ENCODE measurements at places on chromosomes 6 and 20.

- DNase-seq: no peak
Observed at GRCh38 chr6:30264743-30265142, 51.5 kb upstream of the TRIM26 start.

DNA sequence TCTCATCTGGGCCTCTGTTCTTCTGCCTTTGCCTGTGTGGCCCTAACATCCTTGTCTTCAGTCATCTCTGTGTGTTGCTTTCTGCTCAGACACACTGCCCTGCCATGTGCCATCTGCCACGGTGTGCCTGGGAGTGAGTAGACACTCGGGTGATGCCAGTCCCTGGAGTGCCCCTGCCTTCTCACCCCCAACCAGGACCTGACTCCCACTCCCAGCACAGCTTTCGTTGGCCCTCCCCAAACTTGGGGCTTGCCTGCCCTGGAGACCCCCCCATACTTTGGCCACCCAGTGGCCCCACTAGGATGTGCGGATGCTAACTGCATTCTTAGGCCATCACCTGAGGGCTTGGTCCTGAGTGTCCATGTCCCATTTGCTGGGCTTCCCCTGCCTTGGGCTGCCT, 76.4 kb upstream of the SCP2D1 start:
- DNase-seq: no peak

DNA sequence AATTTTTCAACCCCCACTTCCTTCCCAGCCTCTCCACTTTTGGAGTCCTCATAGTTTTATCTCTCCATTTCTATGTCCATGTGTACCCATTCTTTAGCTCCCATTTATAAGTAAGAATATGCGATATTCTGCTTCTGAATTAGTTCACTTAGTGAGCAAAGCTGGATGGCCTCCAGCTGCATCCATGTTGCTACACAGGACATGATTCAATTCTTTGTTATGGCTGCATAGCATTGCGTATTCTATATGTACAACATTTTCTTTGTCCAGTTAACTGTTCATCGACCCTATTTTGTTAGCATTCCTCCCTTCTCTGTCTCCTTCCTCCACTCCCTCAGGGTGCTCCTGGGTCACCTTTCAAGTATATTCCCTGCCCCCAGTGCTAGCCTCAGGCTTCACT, 210.0 kb upstream of the SSTR4 start:
- no peak for DNase-seq

GRCh38 chr6:15074806-15075205, 171.1 kb upstream of the JARID2 start:
- no peak for DNase-seq

DNA sequence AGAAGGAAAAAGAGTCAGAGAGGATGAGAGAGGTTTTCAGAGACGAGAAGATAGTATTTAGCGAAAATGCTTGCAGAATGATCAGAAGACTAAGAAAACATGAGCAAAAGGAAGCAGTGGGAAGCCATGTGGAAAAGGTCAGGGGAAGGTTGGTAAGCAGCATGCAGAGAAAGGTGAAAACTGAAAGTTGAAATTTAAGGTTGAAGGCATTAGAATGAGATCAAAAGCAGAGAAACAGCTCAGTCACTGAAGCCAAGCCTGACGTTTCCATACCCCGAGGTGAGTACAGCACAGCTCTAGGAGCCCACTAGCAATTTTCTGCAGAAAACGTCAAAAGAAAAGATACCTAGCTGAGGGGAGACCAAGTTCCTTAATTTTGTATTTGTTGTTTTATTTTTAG, 19.1 kb upstream of the TFB1M start:
- no peak for DNase-seq

DNA sequence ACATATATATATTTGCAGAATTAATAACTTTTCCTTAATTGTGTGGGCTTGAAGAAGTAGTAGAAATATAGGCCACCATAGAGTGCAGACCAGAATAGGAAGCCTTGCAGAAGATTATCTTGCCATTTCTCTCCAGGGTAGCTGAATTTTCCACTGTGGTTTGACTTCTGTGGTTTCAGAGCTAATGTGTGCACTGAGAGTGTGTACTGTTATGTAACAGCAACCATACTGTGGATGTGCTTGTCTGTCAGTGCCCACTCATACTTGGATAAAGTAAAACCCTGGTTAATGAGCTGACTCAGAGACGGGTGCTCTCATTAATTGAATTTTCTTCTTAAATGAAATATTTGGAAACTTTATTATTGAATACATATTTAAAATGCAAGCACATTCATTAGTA, 57.2 kb downstream of the CEP43 start:
- no peak for DNase-seq

DNA sequence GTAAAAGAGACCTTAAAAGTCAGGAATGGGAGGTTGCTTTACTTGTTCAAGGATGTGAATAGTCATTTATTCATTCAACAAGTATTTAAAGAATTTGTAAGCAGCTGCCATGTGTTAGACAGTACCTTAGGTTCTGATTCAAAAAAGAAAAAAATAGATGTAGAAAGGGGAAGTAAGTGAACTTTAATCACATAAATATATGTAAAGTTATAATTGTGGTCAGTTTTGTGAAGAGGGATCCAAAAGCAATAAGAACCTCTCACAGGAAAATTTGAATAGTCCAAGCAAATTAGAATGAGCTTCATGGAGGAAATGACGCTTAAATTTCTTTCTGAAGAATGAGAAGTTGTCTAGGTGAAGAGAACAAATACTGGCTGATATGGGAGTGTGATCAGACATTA, 596.1 kb upstream of the CITED2 start:
- DNase-seq: no peak

- no peak for DNase-seq
Observed at GRCh38 chr6:107473660-107474059, 14.3 kb upstream of the PDSS2 start.

- DNase-seq: no peak
Observed at GRCh38 chr6:21826023-21826422, 232.5 kb downstream of the SOX4 start.

DNA sequence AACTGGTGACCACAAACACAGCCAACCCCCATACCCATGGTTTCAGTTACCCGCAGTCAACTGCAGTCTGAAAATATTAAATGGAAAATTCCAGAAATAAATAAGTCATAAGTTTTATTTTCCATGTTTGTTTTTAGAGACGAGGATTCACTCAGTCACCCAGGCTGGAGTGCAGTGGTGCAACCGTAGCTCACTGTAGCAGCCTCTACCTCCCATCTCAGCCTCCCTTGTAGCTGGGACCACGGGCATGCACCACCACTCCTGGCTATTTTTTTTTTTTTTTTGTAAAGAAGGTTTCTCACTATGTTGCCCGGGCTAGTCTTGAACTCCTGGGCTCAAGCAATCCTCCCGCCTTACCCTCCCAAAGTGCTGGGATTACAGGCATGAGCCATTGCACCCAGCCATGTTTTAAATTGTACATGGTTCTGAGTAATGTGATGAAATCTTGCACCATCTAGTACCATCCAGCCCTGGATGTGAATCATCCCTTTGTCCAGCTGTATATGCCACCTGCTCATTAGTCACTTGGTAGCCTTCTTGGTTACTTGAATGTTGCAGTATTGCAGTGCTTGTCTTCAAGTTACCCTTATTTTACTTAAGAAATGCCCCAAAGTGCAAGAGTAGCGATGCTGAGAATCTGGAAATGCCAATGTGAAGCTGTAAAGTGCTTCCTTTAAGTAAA, 14.5 kb downstream of the CSNK2A1 start:
- DNase-seq: no peak

- DNase-seq: no peak
Observed at GRCh38 chr20:10467681-10468339, 32.7 kb downstream of the SLX4IP start.

DNA sequence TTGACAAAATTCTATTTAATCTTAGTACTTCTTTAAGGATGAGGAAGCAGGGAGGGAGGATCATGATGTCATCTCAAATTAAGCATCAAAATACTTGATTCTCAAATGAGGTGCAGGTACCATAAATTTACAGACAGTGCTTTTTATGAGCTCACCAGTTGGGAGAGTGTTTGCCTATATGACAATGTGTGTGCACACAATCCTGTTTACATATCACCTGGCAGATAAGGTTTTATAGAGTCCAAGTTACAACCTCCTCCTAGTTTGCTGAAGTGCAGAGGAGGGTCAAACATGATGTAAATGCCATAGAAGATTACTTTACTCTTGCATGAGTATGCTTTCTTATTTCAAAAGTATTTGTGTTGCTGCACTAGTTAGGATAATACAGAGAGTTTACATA, 6.4 kb downstream of the ATXN1 start:
- no peak for DNase-seq

- DNase-seq: no peak
Observed at GRCh38 chr6:105763866-105764265, 322.3 kb upstream of the PRDM1 start.

DNA sequence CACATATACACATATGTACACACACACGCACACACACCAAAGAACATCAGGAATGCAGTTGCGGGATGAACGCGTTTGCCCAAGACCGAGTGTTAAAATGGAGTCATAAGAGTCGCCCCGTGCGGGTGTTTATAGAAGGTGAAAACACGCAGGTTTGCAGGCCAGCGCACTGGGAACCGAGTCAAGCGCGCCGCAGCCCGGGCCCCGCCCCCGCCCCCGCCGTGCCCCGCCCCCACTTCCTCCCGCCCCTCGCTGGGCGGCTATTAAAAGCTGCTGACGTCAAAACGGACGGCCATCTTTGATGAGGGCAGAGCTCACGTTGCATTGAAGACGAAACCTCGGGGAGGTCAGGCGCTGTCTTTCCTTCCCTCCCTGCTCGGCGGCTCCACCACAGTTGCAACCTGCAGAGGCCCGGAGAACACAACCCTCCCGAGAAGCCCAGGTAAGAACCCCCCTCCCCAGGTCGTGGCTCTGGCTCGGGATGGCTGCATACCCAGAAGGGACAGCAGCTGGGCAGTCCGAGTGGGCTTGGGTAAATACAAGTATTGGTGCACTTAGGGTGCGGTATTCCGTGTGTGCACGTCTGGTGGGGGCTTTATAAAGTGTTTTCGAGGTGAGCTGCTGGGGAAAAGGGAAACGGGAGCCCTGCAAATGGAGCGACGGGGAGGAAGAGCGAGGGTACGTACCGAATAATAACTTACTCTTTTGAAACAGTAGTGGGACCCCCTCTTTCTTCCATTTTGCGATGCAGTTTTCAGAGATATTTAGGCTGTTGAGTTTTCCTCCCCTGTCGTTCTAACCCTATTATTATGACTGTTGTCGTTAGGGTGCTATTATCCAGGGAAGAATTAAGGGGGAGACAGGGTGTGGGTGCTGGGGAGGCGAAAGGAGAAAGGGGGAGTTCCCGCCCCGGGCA, at the start of gene SNAP25:
TSS of gene SNAP25 (plus strand) at position 295 of the 916 bp plus-strand sequence. CDS start 56,662 bp downstream, outside the sequence.
- DNase-seq: peak; percentile 15

GRCh38 chr20:47280228-47280627, 76.3 kb downstream of the ZMYND8 start:
- DNase-seq: no peak

GRCh38 chr6:13870214-13870830, 54.4 kb upstream of the RNF182 start:
- DNase-seq: no peak

- DNase-seq: no peak
Observed at GRCh38 chr20:61850926-61851900, 214.5 kb downstream of the TAF4 start.

GRCh38 chr6:144406796-144407195, 121.7 kb downstream of the UTRN start:
- DNase-seq: no peak

DNA sequence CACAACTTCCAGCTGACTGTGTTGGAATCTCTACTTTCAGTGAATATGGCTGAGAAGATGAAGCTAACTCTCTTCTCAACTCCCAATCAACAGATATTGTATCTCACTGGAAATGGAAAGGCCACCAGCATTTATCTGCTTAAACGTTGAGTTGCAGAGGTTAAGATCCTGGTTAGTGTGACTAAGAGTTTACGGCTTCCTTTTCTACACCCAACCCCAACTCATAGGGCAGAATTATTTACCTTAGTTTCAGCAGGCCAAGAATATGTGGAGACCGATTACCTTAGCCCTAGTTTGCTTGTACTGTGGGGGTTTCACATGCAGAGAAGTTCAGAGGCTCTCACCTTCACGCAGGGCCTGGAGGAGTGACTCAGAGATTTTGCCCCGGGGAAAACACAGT, 1026.6 kb downstream of the EYS start:
- DNase-seq: no peak

GRCh38 chr20:2984028-2984501, 59.4 kb upstream of the GNRH2 start:
- DNase-seq: peak; percentile 24

- DNase-seq: peak; percentile 84
Observed at GRCh38 chr20:4038047-4038459, 22.7 kb upstream of the RNF24 start.

DNA sequence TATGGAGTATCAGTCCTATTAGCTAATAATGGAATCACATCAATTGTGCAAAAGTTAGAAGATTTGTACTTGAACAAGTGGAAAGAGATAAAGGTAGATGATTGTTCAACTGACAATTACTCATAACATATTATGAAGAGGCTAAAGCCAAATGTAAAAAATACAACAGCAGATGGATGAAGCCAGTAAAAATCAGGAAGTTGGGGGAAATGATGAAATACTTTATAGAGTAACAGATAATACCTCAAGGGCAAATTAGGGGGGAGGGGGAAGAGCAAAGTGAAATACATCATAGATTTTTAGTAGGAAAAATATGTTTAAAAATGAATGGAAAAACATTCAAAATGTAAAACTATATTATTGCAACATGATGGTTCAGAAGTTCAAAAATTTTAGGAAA, 114.0 kb downstream of the PDSS2 start:
- no peak for DNase-seq

DNA sequence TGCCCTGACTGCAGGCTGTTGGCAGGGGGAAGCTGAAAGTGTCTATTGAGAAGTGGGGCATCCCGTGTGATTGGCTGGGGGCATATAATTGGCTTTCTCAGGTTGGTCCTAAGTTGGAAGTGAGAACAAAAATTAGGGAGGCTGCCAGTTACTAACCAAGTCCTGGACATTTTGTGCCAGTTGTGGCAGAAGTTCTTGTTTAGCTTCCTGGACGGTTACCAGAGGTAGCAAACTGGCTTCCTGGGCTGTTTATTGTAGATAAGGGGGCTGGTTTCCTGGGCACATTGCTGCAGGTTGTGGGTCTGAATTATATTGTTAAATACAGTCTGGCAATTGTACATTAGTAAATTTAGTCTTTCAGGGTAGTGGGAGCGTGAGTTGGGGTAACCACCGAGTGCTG, 50.6 kb upstream of the SLC2A12 start:
- no peak for DNase-seq

GRCh38 chr6:55064711-55065420, 109.4 kb upstream of the HCRTR2 start:
- no peak for DNase-seq

- no peak for DNase-seq
Observed at GRCh38 chr20:9269280-9269971, 200.5 kb downstream of the PLCB4 start.

DNA sequence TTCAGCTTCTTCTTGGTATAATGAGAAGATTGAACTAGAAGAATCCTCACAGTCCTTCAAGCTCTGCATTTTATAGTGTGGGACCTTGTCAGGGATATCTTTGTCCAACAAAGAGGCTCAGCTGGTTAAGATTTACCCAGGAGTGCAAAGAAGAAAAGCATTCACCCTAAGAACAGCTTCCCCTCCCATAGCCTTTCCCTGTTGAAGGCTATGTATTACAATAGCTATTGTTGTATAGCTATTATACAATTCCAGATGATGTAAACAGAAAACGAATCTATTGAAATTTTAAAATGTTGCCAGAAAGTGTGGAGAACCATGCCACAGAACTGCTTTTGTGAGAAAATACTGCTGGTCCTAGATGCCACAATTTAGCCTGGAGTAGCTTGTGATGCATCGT, 85.5 kb upstream of the CNKSR3 start:
- DNase-seq: no peak

- no peak for DNase-seq
Observed at GRCh38 chr6:112245511-112246203, 8.7 kb downstream of the LAMA4 start.
